ENCODE measurements at places on chromosomes 6 and 20. TPM values are rescaled to one million over a fixed set of nuclear protein-coding genes. Genes with fewer than 3 reads are reported as not detected.

KIAA1755 gene
- 1.9 TPM for total RNA-seq

GHRH gene
- total RNA-seq = not detected

POPDC3 gene
- 1.1 TPM for total RNA-seq

ESR1 gene
- total RNA-seq = 1.3 TPM

SRPK1 gene
- total RNA-seq = 78.9 TPM

LY86 gene
- total RNA-seq = 9.5 TPM

ZNF341 gene
- 3.9 TPM for total RNA-seq

ZSCAN9 gene
- 9.4 TPM for total RNA-seq

IRF4 gene
- 4.6 TPM for total RNA-seq

ZNF165 gene
- 2.6 TPM for total RNA-seq

RALGAPA2 gene
- 83.4 TPM for total RNA-seq

DEFB124 gene
- not detected for total RNA-seq

TBXT gene
- not detected for total RNA-seq

B3GALT4 gene
- total RNA-seq = 6.8 TPM

PTCHD4 gene
- total RNA-seq = 0.31 TPM

CDC5L gene
- total RNA-seq = 26.8 TPM

PPP1R3G gene
- total RNA-seq = 0.58 TPM

BPIFB4 gene
- total RNA-seq = not detected

GABRR2 gene
- total RNA-seq = 1.3 TPM

ACTL10 gene
- total RNA-seq = 0.26 TPM

FOXP4 gene
- total RNA-seq = 35.0 TPM

DUSP15 gene
- total RNA-seq = 4.7 TPM

PI3 gene
- total RNA-seq = 90.4 TPM

SERINC1 gene
- total RNA-seq = 130 TPM

RHAG gene
- 5.7 TPM for total RNA-seq

SERINC3 gene
- total RNA-seq = 83.9 TPM

RAET1L gene
- not detected for total RNA-seq

PHACTR1 gene
- total RNA-seq = 58.8 TPM

ZNF335 gene
- total RNA-seq = 23.6 TPM

MACROD2 gene
- total RNA-seq = 67.1 TPM

WFDC10B gene
- not detected for total RNA-seq

TFAP2B gene
- total RNA-seq = not detected

LRRN4 gene
- total RNA-seq = 62.3 TPM

LKAAEAR1 gene
- 0.51 TPM for total RNA-seq

PERP gene
- total RNA-seq = 29.1 TPM
